ENCODE measurements at places on chromosomes 7 and 10.

DNA sequence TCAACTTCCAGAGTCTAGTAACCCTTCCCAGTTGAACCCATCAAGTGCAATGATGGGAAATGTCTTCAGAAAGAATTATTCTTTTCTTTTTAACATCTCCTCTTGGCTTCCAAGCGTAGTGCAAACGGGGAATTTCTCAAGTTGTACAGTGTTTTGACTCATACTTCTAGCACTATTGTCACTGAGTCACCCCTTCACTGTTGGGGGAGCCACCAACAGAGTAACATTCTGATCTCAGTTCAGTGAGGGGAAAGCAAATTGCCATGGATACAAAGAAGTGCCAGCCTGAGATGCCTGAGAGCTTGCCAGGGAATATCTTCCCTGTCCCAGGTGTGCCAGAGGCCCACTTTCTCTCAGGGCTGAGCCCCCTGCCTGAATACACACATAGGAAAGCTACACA, 31.0 kb downstream of the CYP3A5 start:
- DNase-seq, result no peak

- DNase-seq, result no peak
These were observed 360.6 kb upstream of the ANKRD30A start for GRCh38 chr10:36764823-36765222.

- DNase-seq, result no peak
These were observed 7.8 kb upstream of the ZYX start for GRCh38 chr7:143373255-143373794.

GRCh38 chr10:70135046-70135445, 2.4 kb upstream of the AIFM2 start:
- DNase-seq, result no peak

DNA sequence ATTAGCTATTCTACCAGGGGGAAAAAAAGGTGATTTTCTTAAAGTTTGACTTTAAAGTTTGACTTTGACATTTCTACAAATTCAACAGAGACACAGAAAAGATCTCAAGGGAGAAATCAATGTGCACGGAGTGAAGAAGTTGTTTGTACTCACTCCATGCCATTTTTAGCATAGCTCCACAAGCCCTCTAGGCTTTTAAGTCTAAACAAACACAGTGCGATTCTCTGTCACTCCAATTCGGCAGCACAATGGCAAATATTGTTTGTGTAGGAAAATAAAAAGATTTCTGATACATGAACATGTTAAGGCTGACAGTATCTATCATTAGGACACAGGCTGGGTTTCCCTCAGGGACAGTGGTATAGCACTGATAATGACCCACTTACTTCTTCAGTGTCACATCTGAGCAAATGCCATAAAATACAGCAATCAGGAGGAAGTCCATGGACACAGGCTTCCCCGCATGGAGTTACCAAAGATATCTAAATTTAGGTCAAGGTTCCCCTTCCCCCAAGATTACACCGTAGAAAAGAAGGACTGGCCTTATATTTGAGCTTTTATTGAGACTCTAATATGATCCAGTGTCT, 28.0 kb downstream of the GSAP start:
- no peak for DNase-seq

- DNase-seq, result no peak
These were observed 10.5 kb upstream of the KCP start for GRCh38 chr7:128920913-128921582.

DNA sequence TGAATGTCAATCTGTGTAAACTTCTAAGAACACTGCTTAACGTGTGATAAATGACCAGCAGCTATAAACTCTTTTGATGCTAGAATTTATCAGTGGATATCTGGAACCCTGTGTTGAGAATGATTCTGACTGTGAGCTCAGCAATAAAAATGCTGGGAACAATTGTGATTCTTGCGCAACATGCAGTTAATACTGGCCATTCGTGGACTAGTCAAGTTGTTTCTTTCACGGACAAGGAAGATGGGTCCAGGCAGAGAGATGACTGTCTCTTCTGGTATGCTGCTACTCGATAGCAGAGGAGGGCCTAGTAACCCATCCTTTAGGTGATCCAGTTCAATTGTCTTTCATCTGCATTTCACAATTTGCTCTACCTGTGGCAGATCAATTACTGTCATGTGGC, 394.8 kb upstream of the IGFBP3 start:
- DNase-seq, result no peak

- no peak for DNase-seq
These were observed 25.8 kb upstream of the BET1 start for GRCh38 chr7:94029976-94030375.

- no peak for DNase-seq
These were observed 265.1 kb downstream of the PRPF18 start for GRCh38 chr10:13851906-13852305.

DNA sequence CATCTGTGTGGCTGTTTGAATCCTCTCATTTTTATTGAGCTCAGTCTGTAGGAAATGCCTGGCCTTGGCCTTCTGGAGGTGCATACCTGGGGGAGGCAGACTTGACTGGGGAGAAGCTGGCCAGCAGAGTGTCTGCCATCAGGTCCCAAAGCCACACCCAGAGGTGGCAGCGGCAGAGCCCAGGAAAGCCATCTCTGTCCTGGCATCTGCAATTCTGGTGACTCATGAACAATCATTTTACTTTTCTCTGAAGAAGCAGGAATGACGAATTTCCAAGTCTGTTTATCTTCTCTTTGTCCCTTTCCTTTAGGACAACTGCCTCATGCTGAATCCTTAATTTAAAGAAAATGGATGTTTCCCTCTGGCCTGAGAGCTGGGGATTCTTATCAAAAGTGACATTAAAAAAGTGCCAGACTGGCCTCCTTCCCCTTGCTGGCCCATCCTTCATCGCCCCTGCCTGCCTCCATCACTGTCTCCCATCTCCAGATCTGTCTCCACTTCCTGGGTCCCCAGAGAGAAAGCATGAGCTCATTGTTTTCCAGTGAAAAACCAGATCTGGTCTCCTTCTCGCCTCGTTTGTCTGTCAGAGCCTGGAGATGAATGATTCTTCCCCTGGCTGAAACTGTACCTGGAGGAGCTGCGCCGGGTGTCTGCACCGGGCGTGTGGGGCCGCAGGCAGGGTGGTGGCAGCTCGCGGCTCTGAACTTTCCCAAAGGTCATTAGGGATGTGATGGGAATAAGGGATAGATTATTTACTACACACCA, 124.5 kb downstream of the TMEM178B start:
- DNase-seq, result no peak

DNA sequence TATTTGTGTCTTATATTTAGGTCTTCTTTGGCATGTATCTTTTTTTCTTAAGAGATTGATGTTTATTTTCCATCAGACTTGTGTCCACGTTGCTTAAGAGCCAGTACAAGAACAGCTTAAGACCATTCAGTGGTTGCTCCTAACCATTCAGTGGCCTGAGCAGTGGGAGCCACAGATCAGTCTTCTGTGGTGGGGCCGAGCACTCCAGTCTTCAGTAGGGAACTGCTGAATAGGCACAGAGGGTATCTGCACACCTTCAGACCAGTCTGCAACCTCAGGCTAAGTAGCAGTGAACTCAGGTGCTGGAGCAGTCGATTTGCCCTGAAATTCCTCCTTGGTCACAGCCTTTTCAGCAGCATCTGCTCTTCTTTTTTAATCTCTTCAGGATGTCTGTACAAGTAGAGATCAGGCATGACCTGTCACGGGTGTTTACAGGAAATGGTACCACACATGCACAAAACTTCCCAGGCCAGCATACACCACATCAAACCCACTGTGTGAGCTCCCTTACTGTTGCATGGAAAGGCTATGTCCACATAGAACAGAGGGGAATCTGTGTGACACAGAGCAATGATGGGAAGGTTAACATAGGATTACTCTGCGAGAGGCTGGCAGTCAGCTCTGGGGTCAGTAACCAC, 51.5 kb downstream of the FAM107B start:
- DNase-seq, result peak; percentile 46

DNA sequence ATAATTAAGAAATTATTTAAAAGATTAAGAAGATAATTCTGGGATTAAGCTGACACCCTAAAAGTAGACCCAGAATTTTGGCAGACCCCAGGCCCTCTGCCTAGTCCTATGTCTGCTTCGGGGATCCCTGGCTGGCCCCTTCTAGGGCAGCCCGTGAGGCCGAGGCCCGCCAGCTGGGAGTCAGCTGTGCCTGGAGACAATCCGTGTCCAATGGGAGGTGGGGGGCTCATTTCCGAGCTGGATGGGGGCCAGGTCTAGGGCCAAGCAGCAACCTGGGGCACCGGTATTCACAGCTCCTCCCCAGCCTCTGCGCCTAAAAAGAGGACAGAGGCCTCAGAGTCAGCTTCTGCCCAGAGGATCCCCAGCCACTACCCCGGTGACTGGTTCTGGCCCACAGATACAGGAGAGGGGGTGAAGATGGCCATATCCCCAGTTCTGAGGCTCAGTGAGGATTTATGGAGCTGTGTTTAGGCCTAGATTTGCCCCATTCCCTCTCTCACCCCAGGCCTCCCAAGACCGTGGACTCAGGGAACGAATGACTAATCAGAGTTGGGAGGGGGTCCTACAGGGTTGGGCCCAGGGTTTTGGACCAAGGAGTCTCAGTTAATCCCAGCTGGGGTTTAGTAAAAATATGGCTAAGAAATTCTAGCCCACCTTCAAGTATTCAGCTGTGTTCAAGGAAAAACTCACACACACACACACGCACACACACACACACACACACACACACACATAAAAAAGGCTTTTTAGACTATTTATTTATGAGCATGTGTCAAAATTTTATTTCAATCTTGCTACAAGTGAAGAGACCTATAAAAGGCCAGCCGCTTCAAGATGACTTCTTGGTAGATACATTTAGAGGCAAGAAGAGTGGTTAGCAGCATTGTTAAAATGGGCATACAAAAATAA, 37.4 kb upstream of the LBX1 start:
- DNase-seq, result no peak

GRCh38 chr10:122338609-122339441, 35.7 kb upstream of the PLEKHA1 start:
- no peak for DNase-seq

DNA sequence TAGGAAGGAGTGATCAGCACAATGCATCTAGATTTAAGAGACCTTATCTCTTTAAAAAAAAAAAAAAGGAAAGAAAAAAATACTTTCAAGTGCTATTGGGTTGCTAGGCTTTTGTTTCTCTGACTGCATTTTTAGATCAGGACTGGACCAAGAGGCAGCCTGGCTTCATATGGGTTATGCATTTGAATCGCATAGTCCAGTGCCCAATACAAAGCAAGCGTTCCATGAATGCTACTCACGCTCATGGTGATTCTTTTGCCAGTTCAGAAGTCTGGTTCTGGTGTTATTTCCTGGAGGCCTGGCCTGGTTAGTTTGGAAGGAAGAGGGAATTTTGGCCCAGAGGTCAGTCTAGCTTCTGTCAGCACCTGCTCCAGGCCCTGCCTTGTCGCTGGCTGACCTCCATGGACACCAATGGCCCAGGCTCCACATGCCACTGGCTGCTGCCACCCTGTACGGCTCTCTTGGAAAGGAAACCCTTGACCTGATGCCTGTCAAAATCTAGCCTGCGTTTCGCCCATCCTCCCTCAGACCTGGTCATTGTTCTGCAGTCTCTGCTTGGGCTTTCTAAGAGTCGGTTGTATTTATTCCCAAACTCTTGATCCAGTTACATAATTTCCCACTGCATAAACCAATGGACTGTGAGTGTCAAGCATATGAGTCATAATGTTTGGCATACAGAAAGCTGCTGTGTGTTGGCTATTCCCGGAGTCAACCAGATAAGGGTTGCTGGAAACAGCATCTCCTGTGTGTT, 74.3 kb upstream of the MKX start:
- no peak for DNase-seq

DNA sequence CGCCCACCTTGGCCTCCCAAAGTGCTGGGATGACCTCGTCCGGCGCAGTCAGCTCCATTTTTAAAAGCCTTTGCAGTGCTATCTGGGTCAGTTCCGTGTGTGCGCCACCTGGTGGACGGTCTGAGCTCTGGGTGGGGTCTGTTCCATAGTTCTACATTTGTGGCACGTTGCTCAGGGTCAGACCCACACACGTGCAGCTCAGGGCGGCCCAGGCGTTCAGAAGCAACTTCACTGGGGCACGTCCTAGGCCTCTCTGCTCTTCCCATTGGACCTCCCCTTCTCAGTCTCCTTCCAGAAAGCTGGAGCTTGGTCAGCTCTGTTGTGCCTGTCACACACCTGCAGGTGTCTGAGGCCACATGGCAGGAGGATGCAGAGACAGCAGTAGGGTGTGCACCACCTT, 137.9 kb downstream of the DNAJB6 start:
- DNase-seq, result peak; percentile 10

DNA sequence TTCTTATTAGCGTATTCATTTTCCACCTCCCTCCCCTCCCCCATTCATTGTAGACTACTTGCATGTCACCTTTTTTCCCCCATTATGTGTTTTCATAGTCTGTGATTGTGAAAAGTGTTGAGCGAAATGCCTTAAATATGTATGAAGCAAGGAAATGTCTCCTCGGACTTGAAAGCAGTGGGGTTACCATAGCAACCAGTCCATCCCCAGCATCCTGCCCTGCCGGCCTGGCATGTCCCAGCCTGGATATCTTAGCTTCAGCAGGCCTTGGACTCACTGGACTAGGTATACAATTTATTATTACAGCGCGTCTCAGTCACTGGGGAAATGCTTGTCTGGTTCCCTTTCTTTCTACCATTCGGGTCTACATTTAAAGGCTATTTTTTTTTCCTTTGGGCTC, 283.6 kb downstream of the BICC1 start:
- no peak for DNase-seq

DNA sequence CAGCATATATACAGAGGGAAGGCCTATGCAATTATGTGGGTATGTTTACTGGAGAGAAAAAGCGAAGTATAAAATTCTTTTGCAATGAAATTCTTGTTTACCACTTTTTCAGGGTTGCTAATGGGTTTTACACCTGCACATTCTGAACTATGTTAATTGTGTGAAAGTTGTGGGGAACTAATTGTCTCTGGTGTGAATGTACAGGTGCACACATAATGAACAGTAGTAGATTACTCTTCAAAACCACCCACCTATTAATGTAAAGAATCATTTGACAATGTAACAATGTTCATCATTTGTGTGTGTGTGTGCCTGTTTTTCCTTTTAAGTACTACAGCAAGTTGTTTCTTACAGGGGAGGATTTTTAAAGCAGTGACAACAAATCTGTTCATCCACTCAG, 80.0 kb upstream of the FEZF1 start:
- DNase-seq, result no peak

DNA sequence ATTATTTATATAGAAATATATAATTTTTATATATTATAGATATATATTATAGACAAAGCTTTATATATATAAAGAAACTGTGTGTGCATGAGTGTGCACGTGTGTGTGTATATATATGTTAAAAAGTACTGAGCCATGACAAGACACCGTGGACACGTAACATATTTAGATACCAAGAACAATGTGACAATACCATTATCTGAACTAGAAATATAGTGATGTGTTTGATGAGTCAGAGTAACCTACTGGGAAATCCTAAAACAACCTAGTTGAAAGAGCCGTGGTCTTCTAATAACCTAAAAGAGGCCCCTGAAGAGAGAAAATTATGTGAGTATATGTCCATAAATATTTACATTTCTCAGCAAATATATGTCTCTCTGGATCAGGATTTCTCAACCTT, 50.7 kb upstream of the ITGB8 start:
- DNase-seq, result no peak

GRCh38 chr7:66583490-66584110, 45.1 kb upstream of the KCTD7 start:
- DNase-seq, result no peak

- DNase-seq, result no peak
These were observed 11.0 kb downstream of the MPP7 start for GRCh38 chr10:28291881-28292297.

GRCh38 chr7:55690-56248, 136.6 kb upstream of the FAM20C start:
- no peak for DNase-seq

All from activated CD4-positive, alpha-beta T cell treated with anti-CD3 and anti-CD28 coated beads, Interleukin-2, amount 10 ng/mL, durations not matched to agents 7 days and 5 days (primary cell).